ENCODE measurements at places on chromosomes 11 and 22. TPM values are rescaled to one million over a fixed set of nuclear protein-coding genes. Genes with fewer than 3 reads are reported as not detected.

DDI1 gene
- total RNA-seq: not detected

APOBEC3C gene
- total RNA-seq: 17.2 TPM

SEPTIN3 gene
- 0.92 TPM for total RNA-seq

SLC7A4 gene
- 0.28 TPM for total RNA-seq

DNA sequence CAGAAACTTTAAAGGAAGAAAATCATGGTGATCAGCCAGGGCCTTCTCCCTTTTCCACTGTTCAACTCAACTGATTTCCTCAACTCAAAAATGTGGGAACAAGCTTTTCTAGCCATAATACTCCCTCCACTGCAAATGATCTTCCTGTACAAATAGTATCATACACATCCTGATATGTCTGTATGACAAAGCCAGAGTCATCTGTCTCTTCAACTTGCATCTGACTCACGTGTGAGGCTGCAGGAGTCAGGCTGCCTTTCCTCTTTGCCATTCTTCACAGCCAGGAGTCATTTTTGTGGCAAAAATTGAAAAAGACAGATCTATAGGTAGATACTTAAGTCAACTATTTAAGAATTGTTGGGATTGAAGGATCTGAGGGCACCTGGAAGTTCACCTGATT is 13.3 kb downstream of the PATZ1 start:
- no peak overlapping the region for H3K4me3 ChIP-seq
- H3K36me3 ChIP-seq: peaks cover 39% of the 10 kb centered on the region
- DNase-seq: no peak
- no peaks in the 10 kb centered on the region for H3K4me1 ChIP-seq
- no peak overlapping the region for H3K27ac ChIP-seq
- H3K27me3 ChIP-seq: no peaks in the 10 kb centered on the region

CARNS1 gene
- 0.36 TPM for total RNA-seq

DNA sequence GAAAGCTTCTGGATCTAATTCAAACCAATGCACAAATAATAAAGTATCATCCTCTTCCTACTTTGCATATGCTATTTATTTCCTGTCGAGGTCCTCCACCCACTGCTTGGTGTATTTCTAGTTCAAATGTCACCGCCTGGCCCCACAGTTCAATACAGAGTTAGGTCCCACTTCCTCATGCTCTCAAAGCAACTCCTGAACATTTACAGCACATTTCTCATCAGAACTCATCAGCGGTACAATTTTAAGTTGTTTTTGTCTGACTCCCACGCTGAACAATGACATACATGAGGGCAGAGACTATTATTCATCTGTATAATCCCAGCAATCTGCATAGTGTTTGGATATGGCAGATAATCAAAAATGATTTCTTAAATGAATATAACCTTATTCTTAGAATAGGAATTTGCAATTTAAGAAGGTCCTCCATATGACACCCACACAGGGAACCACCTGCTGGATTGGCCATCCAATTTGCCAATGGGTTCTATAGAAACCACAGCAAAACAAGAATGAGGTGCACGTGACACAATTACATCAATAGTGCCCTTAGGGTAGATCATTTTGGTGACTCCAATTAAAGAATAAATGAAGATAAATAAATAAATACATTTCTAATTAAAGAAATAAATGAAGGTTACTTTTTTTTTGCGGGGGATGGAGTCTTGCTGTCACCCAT is 54.2 kb downstream of the SLC25A17 start:
- H3K27me3 ChIP-seq: no peaks in the 10 kb centered on the region
- H3K4me1 ChIP-seq: no peaks in the 10 kb centered on the region
- H3K36me3 ChIP-seq: peaks cover 5% of the 10 kb centered on the region
- DNase-seq: no peak
- no peak overlapping the region for H3K4me3 ChIP-seq
- no peak overlapping the region for H3K27ac ChIP-seq

GRCh38 chr11:118152020-118152551 is 537 bp downstream of the SCN4B start:
- peaks cover 44% of the 10 kb centered on the region for H3K27me3 ChIP-seq
- H3K4me3 ChIP-seq: peak overlapping the region; percentile 68
- peaks cover 1% of the 10 kb centered on the region for H3K36me3 ChIP-seq
- DNase-seq: no peak
- peaks cover 3% of the 10 kb centered on the region for H3K4me1 ChIP-seq

SGSM1 gene
- not detected for total RNA-seq

DNA sequence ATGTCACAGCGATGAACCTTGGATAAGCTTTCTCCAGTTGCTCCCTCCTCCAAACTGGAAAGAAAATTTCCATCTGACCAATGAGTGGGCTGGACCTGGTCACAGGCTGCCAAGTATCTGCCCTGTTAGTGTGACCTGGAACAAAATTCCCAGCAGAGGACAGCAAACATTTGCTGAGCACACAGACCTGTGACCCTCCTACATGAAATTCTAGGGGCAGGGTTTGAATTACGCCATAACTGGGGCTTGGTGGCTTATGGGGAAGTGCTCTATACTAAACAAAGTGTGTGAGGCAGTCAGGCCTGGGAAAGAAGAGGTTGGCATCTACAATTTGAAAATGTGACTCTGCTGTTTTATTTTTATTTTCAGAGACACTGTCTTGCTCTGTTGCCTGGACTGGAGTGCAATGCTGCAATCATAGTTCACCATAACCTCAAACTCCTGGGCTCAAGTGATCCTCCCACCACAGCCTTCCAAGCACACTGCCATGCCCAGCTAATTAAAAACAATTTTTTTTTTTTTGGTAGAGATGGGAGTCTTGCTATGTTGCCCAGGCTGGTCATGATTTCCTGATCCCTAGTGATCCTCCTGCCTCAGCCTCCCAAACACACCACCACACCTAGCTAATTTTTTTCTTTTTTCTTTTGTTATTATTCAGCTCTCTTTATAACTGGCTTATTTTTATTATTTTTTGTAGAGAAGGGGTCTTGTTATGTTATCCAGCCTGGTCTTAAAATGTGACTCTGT is 13.6 kb upstream of the XBP1 start:
- peaks cover 3% of the 10 kb centered on the region for H3K36me3 ChIP-seq
- DNase-seq: no peak
- no peak overlapping the region for H3K4me3 ChIP-seq
- no peaks in the 10 kb centered on the region for H3K27me3 ChIP-seq
- no peak overlapping the region for H3K27ac ChIP-seq
- H3K4me1 ChIP-seq: peaks cover 4% of the 10 kb centered on the region

DNA sequence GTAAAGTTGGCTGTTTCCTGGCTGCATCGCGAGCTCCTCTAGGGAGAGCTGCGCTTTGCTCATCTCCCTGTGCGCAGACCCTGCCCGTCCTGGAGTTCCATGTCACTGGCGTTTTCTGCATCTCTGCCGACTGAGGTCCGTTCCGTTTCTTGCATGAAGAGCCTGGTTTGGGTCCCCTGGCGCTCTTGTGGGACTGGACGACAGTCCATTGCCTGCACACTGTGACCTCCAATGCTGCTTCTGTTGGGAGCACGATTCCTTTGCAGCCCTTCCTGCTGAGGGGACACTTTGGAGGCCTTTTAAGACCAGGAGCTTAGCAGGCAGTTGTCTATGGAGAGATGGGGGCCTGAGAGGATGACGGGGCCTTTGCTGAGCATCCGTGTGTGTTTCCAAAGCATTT is 90.3 kb downstream of the TBC1D22A start:
- DNase-seq: no peak
- no peak overlapping the region for H3K27ac ChIP-seq
- H3K4me3 ChIP-seq: no peak overlapping the region
- H3K36me3 ChIP-seq: peaks cover 1% of the 10 kb centered on the region
- peaks cover 17% of the 10 kb centered on the region for H3K4me1 ChIP-seq
- no peaks in the 10 kb centered on the region for H3K27me3 ChIP-seq

DNA sequence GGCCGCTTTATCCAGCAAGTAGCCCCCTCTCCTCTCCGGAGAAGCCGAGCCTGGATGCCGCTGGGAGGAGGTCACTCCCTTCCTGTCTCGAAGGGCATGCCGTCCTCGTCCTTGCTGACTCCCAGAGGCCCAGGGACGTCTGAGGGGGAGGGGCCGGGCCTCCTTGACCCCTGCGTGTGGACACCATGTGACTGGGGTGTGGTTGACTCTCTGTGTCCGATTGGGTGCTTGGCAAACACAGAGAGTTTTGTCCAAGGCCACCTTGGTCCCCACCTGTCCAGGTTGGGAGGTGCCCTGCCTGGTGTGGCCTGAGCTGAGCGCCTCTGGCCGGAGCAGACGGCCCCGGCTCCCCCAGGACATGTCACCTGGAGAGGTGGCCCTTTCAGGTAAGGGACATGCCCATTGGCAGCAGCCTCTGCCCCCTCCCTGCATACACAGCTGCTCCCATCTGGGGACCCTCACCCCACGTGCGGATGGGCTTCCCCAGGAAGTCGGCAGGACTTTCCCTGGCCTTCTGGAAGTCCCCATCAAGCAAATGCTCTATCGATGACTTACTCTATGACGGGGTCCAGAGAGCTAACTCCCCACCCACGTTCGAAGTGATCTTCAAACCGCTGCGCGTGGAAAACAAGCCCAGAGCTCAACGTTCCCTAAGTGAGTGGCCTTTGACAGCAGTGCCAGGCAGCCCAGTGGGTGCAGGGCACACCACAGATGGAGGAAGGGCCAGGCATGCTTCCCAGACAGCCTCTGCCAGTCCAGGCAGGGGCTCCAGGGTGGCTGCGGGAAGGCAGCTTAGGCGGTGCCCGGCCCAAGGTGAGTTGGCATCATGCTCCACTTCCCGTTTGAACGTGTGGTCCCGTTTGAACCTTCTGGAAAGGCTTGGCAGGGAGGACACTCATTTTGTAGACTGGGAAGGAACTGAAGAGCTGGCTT is at the start of gene SMIM38:
Gene SMIM38, plus strand, starts transcription at position 634 of the 933 bp plus-strand sequence. CDS start 1,912 bp downstream, outside the sequence.
- H3K27ac ChIP-seq: no peak within 1 kb of the TSS
- peaks cover 26% of the 10 kb centered on the region for H3K4me1 ChIP-seq
- DNase-seq: no peak
- H3K36me3 ChIP-seq: peaks cover under 1% of the 10 kb centered on the region
- H3K27me3 ChIP-seq: peaks cover 2% of the 10 kb centered on the region
- H3K4me3 ChIP-seq: no peak within 1 kb of the TSS

OR5B21 gene
- not detected for total RNA-seq

DNA sequence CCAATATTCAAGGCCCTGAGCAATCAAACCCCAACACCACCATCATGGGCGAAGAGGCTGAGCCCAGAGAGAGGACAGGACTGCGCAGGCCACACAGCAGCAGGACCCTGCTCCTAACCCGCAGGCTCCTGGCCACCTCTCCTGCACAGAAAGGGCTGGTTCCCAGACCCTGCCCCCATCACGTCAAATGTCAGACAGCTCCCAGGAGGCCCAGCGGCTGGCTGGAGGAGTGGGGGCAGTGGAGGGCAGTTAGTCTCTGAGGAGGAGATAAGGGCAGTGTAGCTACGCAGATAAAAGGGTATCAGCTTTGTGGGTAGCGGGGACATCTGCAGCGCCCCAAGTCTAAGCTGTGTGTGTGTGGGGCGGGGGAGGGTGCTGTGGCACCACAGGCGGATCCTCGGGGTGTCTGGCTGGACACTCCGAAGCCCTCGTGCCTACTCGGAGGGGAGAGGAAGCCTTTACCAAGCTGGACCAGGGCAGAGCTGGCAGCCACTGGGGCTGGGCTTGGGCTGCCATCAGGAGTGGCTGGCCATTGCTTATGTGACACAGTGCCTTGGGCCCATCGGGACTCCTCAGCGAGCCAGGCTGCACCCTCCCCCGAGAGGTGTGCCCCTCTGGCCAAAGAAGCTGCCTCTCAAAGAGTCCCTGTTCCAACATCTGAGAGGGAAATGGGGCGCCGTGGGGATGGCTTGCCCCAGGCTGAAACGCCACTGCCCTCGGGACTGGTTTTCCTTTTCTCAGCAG is 21.5 kb downstream of the FADS3 start:
- DNase-seq: peak; percentile 77
- peaks cover 35% of the 10 kb centered on the region for H3K4me1 ChIP-seq
- H3K4me3 ChIP-seq: no peak overlapping the region
- peak overlapping the region; percentile 97 for H3K27ac ChIP-seq
- no peaks in the 10 kb centered on the region for H3K27me3 ChIP-seq
- peaks cover 4% of the 10 kb centered on the region for H3K36me3 ChIP-seq

- H3K36me3 ChIP-seq: no peaks in the 10 kb centered on the region
- no peak for DNase-seq
- H3K4me3 ChIP-seq: no peak overlapping the region
- H3K27ac ChIP-seq: no peak overlapping the region
Observed at GRCh38 chr11:16959602-16960001, 54.6 kb downstream of the PLEKHA7 start.

DNA sequence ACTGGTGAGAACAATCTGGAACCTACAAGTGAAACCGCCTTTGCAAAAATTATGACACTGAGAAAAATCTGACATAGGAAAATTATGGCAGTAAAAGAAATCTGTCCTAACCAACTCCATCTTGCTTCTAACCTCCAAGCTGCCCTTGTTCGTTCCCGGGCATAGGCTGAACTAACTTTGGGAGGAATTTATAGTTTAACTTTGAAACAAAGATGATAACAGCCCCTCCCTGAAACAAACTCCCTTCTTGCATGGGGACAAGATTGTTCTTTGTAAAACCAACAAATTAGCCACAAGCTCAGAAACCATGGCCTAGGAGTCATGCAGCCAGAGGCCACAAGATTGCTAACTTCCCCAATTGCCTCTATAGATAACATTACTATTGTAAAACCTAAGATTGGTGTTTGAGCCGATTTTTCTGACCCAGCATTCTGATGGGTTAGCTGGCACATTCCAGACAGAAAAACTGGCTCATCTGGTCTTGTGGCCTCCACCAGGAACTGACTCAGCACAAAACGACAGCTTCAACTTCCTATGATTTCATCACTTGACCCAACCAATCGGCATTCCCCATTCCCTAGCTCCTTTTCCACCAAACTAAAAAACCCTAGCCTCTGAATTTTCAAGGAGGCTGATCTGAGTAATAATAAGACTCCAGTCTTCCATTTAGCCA is 3.6 kb upstream of the CCDC81 start:
- no peaks in the 10 kb centered on the region for H3K27me3 ChIP-seq
- DNase-seq: no peak
- no peak overlapping the region for H3K4me3 ChIP-seq
- no peaks in the 10 kb centered on the region for H3K36me3 ChIP-seq
- H3K4me1 ChIP-seq: peaks cover 4% of the 10 kb centered on the region
- peak overlapping the region; percentile 68 for H3K27ac ChIP-seq

- no peak for DNase-seq
- H3K27ac ChIP-seq: no peak overlapping the region
- no peak overlapping the region for H3K4me3 ChIP-seq
- no peaks in the 10 kb centered on the region for H3K4me1 ChIP-seq
- H3K27me3 ChIP-seq: no peaks in the 10 kb centered on the region
Observed at GRCh38 chr22:17818180-17818579, 43.9 kb upstream of the BID start.

- no peak for DNase-seq
- H3K4me3 ChIP-seq: no peak overlapping the region
- H3K36me3 ChIP-seq: peaks cover 3% of the 10 kb centered on the region
- H3K27ac ChIP-seq: peak overlapping the region; percentile 34
Observed at GRCh38 chr11:23112987-23113886, 253.0 kb upstream of the CCDC179 start.

GRCh38 chr11:21364866-21365624 is 695.7 kb downstream of the NELL1 start:
- H3K4me1 ChIP-seq: no peaks in the 10 kb centered on the region
- DNase-seq: no peak
- peaks cover 3% of the 10 kb centered on the region for H3K27me3 ChIP-seq
- H3K27ac ChIP-seq: no peak overlapping the region
- no peak overlapping the region for H3K4me3 ChIP-seq
- no peaks in the 10 kb centered on the region for H3K36me3 ChIP-seq

All from chondrocyte (in vitro differentiated cells).